Activated CD4-positive, alpha-beta T cell treated with anti-CD3 and anti-CD28 coated beads, Interleukin-2, amount 50 U/mL, for 4 hours (primary cell): ENCODE measurements at places on chromosomes 16 and 17.

GRCh38 chr17:81322271-81323082 lies 27.4 kb upstream of the SLC38A10 start:
- peak; percentile 19 for DNase-seq

- DNase-seq = no peak
These were observed 797 bp downstream of the HES7 start for GRCh38 chr17:8122924-8123694.

DNA sequence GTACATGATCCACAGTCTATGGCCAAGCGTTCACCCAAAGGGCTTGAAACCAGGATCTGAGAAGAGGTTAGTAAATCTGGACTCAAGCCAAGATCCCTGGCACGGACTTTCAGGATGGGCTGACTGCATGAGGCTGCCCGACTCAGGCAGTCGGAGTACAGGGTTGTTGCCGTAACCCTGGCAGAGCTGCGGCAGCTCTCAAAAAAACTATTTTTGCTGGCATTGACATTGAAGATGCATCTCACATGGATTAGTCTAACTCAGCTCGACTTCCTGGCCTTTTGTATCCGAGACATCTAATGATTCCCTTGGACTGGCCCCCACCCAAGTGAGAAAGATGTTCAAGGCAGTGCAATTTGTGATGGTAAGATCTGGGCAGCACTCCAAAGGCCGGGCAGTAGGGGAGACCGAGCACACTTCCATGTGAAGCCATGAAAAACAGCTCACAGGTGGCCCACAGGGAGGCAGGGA lies 6.2 kb downstream of the SLC47A1 start:
- DNase-seq = no peak

DNA sequence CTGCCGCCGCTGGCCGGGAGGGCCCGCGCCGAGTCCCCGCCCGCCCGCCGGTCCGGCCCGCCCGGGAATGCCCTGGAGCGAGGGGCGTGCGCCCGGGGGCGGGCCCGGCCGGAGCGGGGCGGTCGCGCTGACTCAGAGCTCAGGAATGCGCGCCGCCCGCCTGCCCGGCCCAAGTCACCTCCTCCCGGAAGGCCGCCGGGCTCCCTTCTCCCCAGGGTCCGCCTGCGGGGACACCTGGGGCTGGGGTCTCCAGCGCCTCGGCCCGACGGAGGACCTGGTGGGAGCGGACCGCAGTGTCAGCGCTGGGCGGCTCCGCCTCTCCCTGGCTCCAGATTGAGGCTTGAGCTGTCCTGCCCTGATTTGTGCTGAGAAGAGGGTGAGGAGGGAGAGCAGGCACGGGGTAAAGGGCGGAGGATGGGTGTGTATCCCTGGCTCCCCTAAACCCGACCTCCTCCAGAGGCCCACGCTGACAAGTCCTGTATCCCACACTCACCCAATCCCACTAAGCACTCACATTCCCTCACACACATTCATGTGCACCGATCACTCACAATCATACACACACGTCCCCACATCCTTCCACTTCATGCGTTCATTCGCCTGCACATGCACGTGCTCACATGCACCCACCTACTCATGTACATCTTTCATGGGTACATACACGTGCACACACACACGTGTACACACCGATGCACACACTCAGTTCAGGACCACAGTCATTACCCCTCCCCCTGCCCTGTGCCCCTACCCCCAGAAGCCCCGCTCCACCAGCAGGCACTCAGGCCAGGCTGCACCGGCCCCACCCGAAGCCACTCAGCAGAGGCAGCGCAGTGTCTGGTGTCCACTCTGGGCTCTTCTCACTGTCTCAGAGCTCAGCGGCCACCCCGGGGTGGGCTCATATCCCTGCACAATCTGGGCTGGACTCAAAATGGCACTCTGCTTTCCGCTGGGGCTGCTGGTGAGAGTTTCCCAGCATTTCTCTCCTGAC lies at the start of gene RHBDF1:
TSS of gene RHBDF1 (minus strand) at position 71 of the 988 bp plus-strand sequence. CDS start 7,616 bp downstream, outside the sequence.
- DNase-seq = no peak

DNA sequence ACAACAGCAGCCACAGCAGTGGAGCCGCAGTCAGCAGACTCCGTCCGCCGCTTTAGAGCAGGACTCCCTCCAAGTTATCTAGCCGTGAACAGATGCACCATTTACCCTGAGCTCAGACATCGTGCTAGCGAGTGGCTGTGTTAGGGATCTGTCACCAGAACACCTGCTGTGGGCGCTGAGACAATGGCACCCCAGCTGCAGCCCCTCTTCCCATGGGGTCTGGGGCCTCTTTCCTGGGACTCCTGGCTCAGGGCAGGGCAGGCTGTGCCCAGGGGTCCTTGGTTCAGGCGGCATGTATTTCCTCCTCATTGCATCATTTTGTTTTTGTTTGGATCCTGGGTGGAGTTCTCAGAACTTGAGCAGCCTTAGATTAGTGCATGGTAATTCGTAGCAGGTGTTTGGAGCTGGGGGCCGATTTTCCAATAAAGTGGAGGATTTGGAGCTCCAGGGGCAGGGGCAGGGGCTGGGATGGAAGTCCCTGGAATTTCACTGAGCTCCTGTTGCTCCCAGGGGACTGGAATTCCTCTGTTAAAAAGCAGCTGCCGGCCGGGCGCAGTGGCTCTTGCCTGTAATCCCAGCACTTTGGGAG lies 23.4 kb downstream of the NMRAL1 start:
- DNase-seq = no peak

DNA sequence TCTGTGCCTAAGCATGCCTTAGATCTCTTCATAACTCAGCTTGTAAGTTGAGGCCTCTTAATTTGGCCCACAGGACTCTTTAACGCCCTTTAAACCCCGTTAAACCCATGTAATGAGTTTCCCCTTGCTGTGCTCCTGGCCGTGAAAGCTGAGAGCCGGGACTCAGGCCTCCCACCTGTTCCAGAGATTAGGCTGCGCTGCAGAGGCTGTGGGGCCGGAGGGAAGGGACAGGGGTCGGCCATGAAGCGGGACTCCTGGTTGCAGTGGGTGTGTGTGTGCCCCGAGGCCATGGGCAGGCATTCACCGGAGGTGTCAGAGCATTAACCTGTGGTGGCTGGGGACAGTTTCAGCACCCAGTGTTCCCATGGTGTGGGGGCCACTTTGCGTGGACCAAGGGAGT lies 150.8 kb upstream of the IRX3 start:
- no peak for DNase-seq

DNA sequence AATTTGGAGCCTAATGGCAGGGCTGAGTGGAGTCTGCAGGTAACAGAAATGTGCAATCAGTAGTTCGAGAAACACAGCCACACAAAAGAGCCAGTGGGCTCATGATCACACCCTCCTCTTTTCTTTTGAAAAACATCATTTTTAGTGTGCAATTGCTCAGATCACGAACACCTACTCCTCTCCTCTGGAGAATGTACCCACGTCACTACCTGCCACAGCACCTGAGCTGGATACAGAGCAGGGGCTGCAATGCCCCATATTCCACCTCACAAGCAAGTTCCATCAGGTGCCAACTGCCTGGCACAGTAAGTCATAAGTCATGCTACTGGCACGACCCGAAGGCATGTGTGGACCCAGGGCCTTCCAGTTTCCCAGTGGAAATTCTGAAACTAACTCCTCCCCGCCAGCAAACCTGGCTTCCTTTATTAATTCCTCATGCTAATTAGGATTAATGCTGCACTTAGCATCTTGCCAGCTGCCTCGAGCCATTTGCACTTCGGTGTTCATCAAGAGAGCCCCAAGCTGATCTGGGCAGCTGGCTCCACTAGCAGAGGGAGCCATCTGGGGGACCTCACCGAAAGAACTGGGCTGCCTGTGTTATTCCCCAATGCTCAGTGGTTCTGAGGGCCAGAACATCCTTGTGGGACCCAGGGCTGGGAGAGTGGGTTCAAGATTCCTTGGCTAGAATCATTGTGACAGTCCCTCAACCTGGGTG lies 2.4 kb downstream of the CACNG4 start:
- no peak for DNase-seq

DNA sequence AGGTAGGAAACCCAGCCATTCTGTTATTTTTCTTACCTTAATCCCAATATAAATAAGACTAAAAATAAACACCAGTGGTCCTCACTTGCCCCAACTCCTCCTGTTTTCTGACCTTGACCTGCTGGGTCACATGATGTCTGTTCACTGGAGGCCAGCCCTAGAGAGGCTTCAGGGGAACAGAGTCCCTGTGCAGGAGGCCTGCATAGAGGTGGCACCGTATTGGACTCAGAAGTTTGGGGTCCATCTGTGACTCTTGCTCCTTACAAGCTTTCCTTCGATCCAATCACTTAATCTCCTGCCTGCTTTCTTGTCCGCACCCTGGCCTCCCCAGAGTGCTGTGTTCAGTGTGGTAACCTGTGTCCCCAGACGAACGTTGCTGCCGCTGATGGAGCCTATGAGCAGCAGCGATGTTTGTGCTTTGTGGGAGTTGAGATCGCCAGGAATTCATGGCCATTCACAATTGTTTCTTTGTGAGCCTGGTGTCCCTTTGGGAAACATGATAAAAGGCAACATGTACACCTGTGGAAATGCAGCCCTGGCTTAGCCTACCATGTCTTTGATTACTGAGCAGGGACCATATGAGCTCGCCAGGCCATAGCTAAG lies 4.7 kb downstream of the IGSF6 start:
- DNase-seq = no peak

DNA sequence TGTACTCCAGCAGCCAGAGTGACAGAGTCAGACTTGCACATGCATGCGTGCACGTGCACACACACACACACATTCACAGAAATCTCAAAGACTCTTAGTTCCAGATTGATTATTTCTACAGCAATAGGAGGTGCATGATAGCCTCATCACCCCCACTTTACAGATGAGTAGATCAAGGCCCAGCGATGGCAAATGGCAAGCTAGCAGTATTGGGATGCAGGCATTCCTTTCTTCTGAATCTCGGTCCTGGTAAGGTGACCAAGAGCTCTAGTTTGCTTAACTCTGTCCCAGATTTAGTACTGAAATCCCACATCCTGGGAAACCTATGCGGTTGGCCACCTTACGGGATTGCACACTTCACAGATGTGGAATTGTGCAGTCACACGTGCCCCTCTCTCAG lies 38.6 kb downstream of the ITGAM start:
- no peak for DNase-seq

GRCh38 chr17:82016061-82016874 lies 6.4 kb downstream of the CENPX start:
- DNase-seq = no peak

DNA sequence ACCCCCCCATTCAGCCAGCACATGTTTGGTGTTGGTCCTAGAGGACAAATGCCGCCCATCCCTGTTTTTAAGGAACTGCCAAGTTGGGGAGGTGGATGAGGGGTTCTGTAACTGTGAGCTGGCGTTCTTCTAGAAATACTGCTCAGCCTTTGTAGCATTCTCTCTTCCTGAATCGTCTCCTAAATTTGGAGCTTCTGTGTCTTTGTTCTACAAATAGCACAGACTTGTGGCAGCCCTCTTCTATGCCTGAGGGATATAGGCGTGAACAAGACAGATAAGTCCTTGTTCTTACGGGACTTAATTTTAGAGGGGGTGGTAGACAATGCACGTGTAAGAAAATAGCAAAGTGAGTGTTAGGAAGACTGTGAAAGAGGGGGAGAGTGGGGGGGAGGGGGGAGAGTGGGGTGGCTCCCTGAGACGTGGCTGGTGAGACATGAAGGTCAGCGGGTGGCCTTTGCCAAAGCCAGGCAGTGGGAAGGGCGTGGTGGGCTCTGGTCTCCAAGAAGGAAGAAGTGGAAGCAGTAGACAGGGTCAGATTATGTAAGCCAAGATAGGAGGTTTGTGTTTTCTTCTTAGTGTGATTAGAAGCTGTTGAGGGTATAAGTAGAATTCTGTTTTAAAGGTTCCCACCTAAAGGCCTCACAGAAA lies 9.9 kb downstream of the MFSD11 start:
- DNase-seq = no peak

- no peak for DNase-seq
These were observed 7.4 kb downstream of the GCSH start for GRCh38 chr16:81088836-81089235.

DNA sequence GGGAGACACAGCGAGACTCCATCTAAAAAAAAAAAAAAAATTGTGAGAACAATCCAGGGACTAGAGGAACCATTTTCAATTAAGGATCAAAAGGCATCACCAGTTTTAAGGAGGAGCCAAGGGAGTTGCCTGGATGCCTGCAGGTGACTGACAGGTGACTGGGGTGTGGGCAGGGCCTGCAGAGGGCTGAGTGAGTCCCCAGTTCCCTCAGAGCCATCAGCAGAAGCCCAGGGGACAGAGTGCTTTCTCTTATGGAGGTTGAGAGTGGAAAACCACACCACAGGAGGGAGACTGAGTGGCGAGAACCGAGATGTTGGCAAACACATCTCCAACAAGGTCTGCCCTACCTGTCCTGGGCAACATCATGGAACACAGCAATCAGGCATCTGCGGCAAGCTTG lies 27.1 kb upstream of the CREBBP start:
- DNase-seq = no peak

- DNase-seq = no peak
These were observed 27.2 kb downstream of the NAGPA start for GRCh38 chr16:5006348-5007193.

DNA sequence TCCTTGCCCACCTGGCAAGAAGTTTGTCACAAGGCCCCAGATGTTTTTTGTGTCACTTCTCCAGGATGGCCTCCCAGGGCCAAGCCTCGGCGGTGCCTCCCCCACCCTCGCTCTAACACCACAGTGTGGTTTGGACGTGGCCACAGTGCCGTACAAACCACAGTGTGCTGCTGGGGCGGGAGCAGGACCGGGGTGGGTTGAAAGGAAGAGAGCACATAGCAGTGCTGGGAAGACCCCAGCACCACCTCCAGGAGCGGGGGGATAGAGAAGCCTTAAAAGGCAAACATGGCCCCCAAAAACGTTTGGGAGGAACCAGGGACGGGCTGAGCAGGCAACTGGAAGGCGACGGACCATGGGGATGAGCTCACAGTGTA lies 5.0 kb upstream of the BCL6B start:
- DNase-seq = no peak
